ENCODE measurements at places on chromosomes 13 and 19. TPM values are rescaled to one million over a fixed set of nuclear protein-coding genes. Genes with fewer than 3 reads are reported as not detected.

Gene DMPK
- total RNA-seq, result 32.3 TPM

Gene NANOS3
- total RNA-seq, result not detected

Gene MAST1
- total RNA-seq, result 0.20 TPM

Gene C1QTNF9
- total RNA-seq, result not detected

DNA sequence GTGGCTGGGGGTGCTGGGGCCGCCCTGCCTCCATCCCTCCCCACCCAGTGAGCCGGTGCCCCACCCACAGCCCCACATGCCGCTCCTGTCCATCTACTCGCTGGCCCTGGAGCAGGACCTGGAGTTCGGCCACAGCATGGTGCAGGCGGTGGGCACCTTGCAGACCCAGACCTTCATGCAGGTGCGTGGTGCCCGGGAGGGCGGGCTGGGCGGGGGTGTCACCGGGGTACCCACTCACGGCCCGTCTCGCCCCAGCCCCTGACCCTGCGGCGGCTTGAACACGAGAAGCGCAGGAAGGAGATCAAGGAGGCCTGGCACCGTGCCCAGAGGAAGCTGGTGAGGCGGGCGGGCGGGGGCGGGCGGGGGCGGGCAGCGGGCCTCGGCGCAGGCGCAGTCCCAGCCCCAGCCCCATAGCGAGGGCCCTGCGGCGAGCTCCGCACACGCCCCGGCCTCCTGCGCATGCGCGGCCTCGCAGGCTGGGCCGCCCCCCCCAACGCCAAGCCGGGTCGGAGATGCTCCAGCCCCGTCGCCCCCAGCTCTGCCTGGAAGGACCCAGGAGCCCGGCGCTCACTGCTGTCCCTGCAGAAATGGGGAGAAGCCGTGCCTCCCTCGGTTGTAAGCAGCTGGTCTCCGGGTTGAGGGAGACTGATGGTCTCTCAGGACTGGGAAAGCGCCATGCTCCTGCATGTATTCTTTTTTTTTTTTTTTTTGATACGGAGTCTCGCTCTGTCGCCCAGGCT is 7.7 kb downstream of the ARHGAP45 start:
- DNase-seq, result no peak

GRCh38 chr13:62246581-62246980 is 830.9 kb upstream of the PCDH20 start:
- peak; percentile 61 for DNase-seq

- peak; percentile 26 for DNase-seq
Observed at GRCh38 chr19:37905946-37906868, at the start of gene WDR87. WDR87 (minus strand) TSS chr19:37906594; CDS start chr19:37898239, 8,355 bp downstream.

- no peak for DNase-seq
Observed at GRCh38 chr13:97004886-97005285, 10.6 kb upstream of the OXGR1 start.

DNA sequence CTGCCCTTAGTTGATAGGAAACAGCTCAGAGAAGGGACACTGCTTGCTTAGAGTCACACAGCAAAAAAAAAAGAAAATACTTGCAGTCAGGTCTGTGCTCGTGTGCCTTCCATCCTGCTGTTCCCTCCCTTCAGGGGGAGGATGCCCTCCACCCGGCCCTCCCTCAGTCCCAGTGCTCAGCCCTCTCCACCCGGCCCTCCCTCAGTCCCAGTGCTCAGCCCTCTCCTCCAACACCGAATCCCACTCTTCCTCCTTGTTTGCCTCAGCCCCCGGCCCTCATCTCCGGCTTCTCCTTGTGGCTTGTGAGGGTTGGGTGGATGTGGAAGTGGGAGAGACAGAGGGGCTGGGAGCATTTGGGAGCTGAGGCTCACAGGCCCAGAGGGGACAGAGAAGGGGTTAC is 5.8 kb downstream of the TFPT start:
- DNase-seq, result no peak

- no peak for DNase-seq
Observed at GRCh38 chr13:22027566-22027965, 356.7 kb downstream of the FGF9 start.

DNA sequence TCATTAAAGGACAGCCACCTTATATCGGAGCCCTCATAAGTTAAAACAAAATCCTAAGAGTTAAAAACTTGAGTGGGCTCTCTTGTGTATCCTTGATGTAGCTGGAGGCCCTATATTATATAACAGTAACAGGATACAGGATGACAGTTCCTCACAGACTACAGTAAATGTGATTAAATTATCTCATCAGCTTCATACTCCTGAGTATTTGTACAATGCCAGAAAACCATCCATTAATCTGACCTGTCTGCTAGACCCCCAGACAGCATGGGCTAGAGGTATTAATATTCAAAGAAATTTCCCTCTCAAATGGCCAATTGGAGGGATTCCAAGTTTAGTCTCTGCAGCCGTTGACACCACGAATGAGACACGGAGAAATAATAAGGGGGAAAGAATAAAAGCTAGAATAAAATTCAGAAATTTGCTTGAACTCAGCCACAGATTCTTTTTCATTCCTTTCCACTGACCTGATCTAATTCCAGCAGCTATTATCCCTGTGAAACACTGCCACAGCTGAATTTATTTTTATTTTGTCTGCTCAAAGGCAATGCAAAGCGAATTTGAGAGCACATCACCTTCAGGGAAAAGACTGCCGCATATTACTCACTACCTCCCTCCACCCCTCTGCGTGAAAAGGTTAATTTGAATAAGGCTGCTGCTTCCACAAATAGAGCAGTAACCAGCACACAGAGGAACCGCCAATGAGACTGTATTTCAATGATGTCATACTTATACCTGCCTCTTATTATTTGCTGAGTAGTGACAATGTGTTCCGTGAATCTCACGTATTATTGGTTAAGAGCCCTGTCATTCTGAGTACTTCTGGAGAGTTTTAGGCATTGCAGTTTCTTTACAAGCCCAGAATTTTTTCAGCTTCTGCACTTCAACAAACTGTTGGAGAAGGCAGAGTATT is 155.9 kb upstream of the KLF12 start:
- peak; percentile 98 for DNase-seq

DNA sequence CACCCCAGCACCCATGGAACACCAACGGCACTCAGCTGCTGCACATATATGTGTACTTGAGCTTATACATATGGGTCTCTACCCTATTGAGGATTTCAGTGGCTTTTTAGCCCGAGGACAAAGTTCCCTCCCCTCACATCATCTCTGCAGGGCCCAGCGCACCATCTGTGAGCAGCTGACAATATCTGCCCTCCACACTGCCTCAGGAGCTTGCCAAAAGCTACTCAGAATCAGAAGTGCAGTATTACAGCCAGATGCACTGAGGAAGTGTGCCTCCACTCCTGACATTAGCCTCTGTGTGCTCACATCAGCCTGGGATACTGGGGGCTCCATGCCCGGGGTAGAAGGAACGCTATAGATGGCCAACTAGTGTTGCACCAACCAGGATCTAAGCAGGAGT is 903.9 kb downstream of the UQCRFS1 start:
- no peak for DNase-seq

- no peak for DNase-seq
Observed at GRCh38 chr13:47594833-47595232, 406.2 kb downstream of the SUCLA2 start.

GRCh38 chr19:19366434-19367396 is 38.8 kb upstream of the GATAD2A start:
- peak; percentile 74 for DNase-seq

DNA sequence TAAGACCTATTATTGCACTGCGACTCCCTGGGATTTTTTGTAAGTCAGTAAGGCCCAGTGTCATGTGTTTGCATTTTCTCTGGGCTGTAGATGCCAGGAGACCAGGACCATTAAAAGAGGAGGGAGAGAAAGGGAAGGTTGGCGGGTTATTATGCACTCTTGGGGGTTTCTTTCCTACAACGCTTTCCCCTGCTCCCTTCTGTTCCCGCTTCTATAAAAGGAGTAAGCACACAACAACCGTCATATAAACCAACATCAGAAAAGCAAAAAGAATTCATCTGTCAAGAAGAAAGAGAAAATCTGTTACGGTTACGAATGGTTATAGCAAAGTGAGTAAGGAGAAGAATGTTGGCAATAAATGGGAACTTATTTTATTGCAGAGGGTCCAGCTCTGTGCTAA is 541.8 kb downstream of the IRS2 start:
- no peak for DNase-seq

GRCh38 chr19:17296273-17296672 is 7.0 kb downstream of the ABHD8 start:
- peak; percentile 65 for DNase-seq
